Stimulated activated CD8-positive, alpha-beta memory T cell treated with anti-CD3 and anti-CD28 coated beads, Interleukin-15, amount 100 ng/mL, for 48 hours (primary cell): ENCODE measurements at places on chromosomes 3 and 15.

DNA sequence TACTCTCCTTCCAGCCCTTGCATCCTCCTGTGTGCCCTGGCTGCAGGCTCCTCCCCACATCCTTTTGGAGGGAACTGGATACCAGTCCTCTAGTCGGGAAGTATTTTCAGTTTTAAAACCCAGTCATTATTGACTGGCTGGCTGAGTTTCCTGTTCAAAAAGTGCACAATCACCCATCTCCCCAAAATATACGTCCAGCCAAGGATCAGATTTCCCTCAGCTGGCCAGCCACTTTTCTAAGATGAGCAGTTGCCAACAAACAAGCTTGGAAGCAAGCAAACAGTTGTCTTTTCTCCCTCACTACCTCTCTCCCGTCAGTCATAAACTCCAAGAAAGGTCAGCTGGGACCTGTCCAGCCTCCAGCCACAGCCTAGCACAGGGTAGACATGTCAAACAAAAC, 147.7 kb upstream of the GALNT15 start:
- DNase-seq = no peak

DNA sequence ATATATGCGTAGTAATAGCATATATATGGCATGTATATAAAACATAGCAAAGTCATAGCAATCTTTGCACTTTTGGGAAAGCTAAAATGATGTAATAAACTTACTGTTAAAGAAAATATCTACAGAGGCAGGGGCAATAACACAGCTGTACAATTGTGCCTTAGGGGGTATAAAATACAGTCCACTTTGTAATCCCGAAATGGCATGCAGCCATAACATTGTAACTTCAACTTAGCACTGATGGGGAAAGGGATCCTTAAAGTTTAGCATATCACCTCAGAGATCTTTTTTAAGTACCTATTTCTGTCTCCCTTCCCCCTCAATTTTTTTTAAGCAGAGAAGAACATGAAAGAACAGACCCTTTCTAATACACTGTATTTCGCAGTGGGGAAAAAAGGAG, 40.8 kb downstream of the PLD1 start:
- DNase-seq = no peak

GRCh38 chr3:134040066-134040465, 10.3 kb upstream of the SLCO2A1 start:
- DNase-seq = no peak

DNA sequence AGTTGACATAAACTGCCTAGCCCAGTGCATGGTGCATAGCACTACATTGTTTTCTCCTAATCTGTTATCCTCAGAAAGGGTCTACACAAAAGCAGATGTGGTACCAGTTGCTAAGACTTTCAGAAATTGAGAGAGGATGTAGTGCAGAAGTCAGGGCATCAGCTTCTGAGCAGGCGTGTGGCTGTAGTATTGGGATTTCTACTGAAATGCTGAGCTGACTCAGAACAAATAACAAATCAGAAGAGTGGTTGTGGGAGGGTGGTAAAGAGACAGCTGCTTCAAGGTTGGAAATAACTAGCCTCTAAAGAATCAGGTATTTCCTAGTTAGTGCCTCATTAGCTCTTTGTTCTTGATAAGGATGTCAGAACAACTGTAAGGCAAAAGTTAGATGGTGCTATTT, 161.3 kb downstream of the AKAP13 start:
- DNase-seq = peak; percentile 21

GRCh38 chr15:76253691-76254473, 57.4 kb downstream of the ETFA start:
- no peak for DNase-seq

DNA sequence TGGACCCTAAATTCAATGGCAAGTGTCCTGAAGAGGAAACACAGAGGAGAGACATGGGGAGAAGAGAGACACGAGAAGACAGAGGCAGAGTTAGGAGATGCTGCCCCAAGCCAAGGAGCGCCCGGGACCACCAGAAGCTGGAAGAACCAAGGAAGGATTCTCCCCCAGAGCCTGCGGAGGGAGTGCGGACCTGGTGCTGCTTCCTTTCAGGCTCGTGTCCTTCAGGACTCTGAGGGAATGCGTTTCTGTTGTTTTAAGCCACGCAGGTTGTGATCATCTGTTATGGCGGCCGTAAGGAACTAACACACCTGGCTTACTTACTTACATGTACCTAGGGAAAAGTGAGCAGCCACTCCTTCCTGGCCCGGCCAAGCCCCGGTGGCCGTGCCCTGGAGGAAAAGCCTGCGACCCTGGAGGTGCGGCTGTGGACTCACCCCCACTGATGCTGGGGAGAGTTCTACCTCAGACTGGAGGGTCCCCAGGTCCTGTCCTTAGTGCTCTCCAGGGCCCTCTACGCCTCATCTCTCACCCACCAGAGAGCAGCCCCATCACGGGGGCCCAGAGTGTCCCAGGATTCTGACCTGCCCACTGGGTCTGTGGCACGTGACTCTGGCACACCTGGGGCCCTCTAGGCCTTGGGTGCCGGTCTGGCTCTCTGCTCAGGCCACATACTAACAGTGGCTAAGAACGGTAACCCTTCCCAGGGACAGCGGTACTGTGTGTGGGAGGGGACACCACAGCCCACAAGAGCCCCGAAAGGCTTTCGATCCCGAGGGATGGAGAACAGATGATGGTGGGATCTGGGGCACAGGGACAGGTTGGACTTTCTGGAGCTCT, 61.8 kb downstream of the ITGA11 start:
- DNase-seq = no peak

DNA sequence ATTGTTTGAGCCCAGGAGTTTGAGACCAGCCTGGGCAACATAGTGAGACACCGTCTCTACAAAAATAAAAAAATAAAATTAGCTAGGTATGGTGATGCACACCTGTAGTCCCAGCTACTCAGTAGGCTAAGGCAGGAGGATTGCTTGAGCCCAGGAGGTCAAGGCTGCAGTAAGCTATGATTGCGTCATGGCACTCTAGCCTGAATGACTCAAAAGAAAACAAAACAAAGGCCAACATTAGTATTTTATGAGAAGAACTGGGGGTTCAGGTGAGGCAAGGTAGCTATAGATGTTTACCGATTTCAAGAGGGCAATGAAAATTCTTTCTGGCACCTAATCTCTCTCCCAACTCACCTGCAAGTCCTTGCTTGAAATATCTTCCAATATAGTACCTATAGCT, 77.2 kb downstream of the GREM1 start:
- DNase-seq = no peak

DNA sequence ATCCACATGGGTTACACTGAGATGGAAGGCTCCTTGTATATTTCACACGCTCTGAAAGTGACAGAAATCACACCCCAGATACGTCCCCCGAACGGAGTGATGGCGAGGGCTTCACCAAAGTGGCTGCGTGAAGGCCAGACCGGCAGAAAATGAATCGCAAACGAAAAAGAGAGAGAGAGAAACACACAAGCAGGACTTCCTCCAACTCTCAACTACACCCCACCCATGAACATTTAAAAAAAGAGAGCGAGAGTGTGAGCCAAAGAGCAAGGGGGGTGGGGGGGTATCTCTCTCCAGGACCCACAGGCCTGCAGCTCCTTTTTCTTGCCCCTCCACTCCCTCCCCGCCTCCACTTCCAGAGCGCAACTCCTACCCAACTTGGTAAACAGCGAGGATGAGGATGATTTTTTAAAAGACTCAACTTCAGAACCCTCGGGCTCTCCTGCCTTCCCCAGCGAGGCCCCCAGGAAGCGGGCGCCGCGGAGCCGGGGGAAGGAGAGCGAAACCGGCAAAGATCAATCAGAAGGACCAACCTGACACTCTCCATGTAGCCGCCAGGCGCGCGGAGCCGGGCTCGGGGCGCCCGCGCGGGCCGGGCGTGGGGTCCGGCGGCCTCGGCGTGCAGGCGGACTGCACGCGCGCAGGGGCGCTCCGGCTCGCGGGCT, 519.1 kb downstream of the FOXP1 start:
- no peak for DNase-seq

DNA sequence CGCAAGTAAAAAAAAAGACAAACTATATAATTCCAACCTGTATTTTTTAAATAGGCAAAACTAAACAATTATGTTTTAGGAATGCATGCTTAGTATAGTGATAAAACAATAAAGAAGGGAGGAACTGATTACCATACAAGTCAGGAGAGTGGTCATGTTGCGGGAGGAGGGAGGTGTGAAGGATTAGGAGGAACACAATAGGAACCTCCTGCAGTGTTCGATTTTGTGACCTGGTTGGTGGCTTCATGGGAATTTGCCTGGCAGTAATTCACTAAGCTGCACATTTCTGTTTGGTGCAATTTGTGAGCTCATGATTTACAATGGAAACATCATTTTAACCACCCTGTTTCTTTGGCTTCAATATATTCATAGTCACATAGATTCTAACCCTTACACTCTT, 78.3 kb downstream of the TPRA1 start:
- DNase-seq = no peak

DNA sequence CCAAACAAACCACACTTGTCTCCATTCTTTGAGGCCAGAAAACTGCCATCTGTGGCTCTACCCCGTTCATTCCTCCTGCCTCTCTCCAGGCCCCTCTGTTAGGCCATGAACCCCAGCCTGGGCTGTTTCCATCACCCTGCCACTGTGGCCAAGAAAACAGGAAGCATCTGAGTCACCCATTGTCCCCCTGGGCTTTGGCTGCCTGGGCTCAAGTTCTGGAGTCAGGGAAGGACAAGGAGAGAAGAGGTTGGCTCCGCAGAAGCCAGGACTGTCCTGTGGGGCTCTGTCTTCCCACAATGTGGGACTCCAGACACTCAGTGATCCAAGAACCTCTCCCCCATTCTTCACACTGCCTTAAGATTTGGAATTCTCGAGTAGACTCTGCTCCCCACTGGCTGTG, 14.8 kb upstream of the LCTL start:
- no peak for DNase-seq

DNA sequence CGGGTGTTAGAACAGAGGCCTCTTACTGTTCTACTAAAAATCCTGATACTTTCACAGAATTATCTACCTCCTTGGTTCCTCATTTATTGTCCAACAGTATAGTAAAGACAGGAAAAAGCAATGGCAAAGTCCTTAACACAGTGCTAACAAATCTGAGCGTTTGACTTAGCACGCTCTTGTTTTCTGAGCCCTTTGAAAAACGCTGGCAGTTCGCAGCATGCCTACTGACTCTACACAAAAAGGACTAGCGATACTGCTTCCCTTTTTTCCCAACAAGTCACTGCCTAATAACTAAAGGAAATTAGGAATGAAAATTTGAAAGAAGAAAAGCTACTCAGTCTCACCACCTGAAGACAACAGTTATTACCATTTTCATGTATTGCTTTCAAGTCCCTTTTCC, 34.8 kb upstream of the CEMIP start:
- DNase-seq = no peak

DNA sequence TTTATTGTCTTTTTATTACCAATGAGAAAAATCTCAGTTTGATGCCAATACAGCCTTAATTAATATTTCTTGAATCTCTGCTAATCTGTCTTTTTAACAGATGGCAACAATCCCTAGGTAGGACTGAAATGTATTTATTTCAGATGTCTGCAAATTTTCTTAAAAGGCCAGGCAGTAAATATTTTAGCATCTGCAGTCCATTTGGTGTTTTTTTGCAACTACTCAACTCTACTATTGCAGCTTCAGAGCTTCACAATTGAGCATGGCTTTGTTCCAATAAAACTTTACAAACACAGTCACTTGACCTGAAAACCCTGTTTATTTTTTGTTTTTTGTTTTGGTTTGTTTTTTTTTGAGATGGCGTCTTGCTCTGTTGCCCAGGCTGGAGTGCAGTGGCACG, 82.7 kb downstream of the RARB start:
- no peak for DNase-seq

- DNase-seq = no peak
Measured at GRCh38 chr15:47985568-47985967, 135.2 kb upstream of the SLC24A5 start.

DNA sequence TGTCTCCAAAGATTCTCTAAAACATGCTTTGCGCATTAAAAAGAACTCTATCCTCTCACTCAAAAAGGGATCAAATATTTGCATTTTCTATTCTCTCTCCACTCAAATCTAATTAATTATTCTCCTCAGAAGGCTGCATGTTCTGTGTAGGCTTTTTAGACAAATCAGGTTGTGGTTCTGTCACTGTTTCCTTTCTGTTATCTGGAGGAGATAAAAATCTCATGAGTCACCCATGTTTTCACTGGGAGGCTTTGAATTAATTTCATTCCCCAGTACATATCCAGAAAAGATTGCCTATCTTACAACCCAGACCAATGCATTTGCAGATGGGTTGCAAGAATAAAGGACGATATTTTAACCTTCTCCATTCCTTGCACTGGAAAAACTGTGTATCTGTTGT, 446.5 kb downstream of the GRM7 start:
- DNase-seq = no peak

DNA sequence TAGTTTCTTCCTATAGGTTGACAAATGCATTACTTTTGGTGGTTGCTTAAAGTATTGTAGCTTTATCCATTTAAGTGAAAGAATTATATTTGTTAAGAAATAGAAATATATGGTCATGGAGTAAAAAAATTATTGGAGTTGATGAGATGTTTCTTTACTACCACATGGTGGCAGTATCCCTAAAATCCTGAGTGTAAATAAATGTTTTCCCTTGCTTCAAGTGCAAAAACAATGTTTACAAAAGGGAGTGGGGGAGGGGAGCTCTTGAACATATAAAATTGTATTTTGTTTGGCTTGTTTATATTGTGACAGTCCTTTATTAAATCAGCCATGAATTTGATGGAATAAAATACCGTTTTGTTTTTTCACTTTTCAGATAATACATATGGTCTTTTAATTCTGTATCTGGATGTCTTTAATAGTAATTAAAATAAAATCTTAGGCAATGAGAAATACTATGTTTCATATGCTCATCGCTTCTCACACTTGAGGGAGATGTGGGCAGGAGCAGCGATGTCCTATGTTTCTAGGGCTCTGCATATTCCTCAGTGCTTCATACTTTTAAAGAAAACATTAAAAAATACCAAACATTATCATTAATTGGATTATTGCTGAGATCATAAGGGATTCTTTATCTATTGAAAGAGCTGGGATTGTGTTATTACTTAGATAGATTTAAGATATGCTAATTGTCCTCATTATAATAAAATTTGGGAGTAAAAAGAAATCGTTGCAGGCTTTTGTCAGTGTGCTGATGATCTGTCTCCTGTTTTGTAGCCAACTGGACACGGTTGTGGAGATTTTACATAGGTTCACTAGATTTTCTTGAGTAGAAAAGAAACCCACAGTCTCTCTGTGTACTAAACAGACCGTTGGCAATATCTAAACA, 349.7 kb downstream of the TUSC7 start:
- no peak for DNase-seq

GRCh38 chr15:90680371-90680935, 36.7 kb upstream of the BLM start:
- DNase-seq = no peak

- DNase-seq = no peak
Measured at GRCh38 chr3:172885704-172886103, 135.2 kb downstream of the ECT2 start.

- no peak for DNase-seq
Measured at GRCh38 chr3:135271177-135272025, 476.3 kb downstream of the EPHB1 start.

GRCh38 chr3:76965122-76965725, 74.7 kb upstream of the ROBO2 start:
- no peak for DNase-seq

DNA sequence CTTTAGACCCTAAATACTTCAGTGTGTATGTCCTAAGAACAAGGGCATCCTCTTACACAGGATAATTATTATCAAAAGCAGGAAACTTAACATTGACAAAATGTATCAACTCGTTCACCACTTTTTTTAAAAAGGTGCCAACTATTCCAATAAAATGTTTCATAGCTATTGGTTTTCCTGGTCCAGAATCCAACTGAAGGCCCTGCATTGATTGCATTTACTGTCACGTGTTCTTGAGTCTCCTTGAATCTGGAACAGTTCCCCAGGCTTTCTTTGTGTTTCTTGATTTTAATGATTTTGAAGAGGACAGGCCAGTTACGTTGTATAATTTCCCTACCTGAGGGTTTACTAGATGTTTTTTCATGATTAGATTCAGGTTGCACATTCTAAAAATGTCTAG, 94.6 kb upstream of the ARHGEF3 start:
- DNase-seq = no peak
